ENCODE measurements at places on chromosomes 5 and 9.

- no peaks in the 10 kb centered on the region for H3K27me3 ChIP-seq
- no peak overlapping the region for H3K27ac ChIP-seq
Observed at GRCh38 chr5:64331597-64332277, 166.1 kb downstream of the RNF180 start.

- no peak for DNase-seq
- H3K4me3 ChIP-seq: no peak overlapping the region
- H3K27ac ChIP-seq: no peak overlapping the region
- H3K27me3 ChIP-seq: no peaks in the 10 kb centered on the region
- no peaks in the 10 kb centered on the region for H3K36me3 ChIP-seq
Observed at GRCh38 chr9:75408391-75408790, 320.1 kb downstream of the OSTF1 start.

DNA sequence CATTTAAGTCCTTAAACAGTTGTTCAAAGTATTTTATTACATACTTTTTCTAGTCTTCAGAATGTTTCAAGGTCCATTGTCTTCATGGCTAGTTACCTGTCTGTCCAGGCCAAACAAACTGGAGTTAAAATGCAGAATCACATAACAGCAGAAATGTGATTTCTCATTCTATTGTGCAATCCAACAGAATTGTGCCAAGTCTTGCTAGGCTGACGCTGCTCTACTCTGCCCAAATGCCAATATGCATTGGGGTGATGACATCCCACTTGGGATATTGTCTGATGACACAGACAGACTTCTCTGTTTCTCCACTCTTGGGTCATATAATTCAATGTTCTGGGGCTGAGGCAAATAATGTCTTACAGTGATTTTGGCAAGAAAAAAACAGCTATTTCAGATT lies 5.2 kb upstream of the SLC22A5 start:
- peaks cover 4% of the 10 kb centered on the region for H3K36me3 ChIP-seq
- H3K4me3 ChIP-seq: no peak overlapping the region
- no peak for DNase-seq
- H3K27ac ChIP-seq: no peak overlapping the region

- no peaks in the 10 kb centered on the region for H3K36me3 ChIP-seq
- no peaks in the 10 kb centered on the region for H3K27me3 ChIP-seq
- H3K4me3 ChIP-seq: no peak overlapping the region
- no peak for DNase-seq
Observed at GRCh38 chr5:67319935-67320725, 123.5 kb upstream of the CD180 start.

DNA sequence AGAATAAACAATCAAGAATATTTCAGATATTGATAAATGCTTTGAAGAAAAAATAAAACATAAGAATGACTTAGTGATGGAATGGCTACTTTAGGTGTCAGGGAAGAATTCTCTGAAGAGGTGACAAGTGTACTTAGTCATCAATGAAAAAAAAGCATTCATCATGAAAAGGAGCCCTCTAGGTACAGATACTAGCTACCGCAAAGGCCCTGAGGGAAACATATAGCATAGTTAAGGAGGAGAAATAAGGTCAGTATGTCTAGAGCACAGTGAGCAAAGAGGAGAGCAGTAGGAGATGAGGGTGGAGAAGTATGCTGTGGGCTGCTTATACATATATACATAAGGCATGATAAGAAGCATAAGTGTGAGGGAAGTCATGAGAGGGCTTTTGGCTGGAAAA lies 41.8 kb downstream of the CSF2 start:
- H3K27ac ChIP-seq: peak overlapping the region; percentile 5
- peaks cover 2% of the 10 kb centered on the region for H3K36me3 ChIP-seq
- H3K4me3 ChIP-seq: no peak overlapping the region

GRCh38 chr9:137480686-137481683 lies 21.9 kb upstream of the NSMF start:
- no peaks in the 10 kb centered on the region for H3K4me1 ChIP-seq
- no peaks in the 10 kb centered on the region for H3K36me3 ChIP-seq
- DNase-seq: no peak
- H3K27me3 ChIP-seq: no peaks in the 10 kb centered on the region
- H3K27ac ChIP-seq: no peak overlapping the region

- peaks cover 2% of the 10 kb centered on the region for H3K36me3 ChIP-seq
- no peak for DNase-seq
- no peak overlapping the region for H3K27ac ChIP-seq
- no peaks in the 10 kb centered on the region for H3K27me3 ChIP-seq
Observed at GRCh38 chr5:118552146-118552545, 436.2 kb downstream of the DTWD2 start.

DNA sequence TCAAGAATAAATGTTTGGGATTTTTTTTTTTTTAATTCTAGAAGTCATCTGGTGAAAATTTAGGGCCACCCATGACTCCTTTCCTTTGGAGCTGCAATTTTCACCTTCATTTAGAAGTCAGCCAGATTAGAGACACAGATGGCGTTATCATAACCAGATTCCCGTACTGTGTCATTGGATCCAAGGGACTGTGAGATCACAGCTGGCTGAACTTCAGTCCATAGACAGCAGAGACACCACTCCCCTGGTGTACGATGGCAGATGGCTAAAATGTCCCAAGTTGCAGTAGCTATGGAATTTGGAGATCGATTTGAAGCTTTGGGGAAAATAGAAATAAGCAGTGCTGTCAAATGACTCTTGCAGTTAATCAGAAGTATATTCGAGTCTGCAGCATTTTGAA lies 216.3 kb downstream of the RFK start:
- DNase-seq: no peak
- no peak overlapping the region for H3K4me3 ChIP-seq
- no peaks in the 10 kb centered on the region for H3K27me3 ChIP-seq
- no peak overlapping the region for H3K27ac ChIP-seq

GRCh38 chr5:59423021-59423420 lies 470.5 kb downstream of the PDE4D start:
- no peaks in the 10 kb centered on the region for H3K36me3 ChIP-seq
- no peak overlapping the region for H3K4me3 ChIP-seq
- H3K27ac ChIP-seq: no peak overlapping the region
- no peaks in the 10 kb centered on the region for H3K4me1 ChIP-seq
- H3K27me3 ChIP-seq: peaks cover 11% of the 10 kb centered on the region

GRCh38 chr9:130303613-130304055 lies 38.1 kb downstream of the HMCN2 start:
- no peak overlapping the region for H3K27ac ChIP-seq
- H3K4me3 ChIP-seq: no peak overlapping the region
- no peaks in the 10 kb centered on the region for H3K36me3 ChIP-seq
- H3K27me3 ChIP-seq: peaks cover 58% of the 10 kb centered on the region
- H3K4me1 ChIP-seq: no peaks in the 10 kb centered on the region
- no peak for DNase-seq

DNA sequence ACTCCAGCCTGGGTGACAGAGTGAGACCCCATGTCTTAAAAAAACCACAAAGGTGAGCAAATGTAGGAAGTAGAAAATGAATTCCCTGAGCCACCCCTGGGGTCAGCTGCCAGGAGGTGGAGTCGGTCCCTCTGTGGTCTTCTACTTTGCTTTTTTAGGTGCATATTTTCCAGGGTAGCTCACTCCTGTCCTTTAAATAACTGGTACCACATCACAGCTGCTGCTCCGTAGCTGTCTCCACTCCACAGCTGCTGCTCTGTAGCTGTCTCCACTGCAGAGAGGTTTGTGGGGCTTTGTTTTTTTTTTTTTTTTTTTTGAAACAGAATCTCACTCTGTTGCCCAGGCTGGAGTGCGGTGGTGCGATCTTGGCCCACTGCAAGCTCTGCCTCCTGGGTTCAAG lies 8.9 kb downstream of the WDR5 start:
- no peak overlapping the region for H3K27ac ChIP-seq
- no peaks in the 10 kb centered on the region for H3K27me3 ChIP-seq
- no peak for DNase-seq
- peaks cover 20% of the 10 kb centered on the region for H3K4me1 ChIP-seq
- no peak overlapping the region for H3K4me3 ChIP-seq

DNA sequence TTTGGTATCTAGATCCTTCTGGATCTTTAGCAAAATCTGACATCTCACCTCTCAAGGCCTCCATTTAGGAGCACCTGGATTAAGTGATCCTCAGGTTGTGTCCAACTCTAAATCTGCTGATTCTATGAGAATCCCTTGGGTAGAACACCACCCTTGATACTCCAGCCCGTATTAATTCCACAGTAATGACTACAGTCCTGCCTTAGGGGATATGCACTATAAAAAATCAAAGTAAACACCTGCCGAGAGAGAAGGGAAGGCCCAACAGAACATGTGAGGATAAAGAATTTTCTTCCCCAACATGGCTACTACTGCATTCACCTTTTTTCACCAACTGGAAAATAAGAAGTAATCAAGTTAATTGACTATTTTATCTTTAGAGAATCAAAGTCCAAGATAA lies 27.6 kb downstream of the DAP start:
- peaks cover 13% of the 10 kb centered on the region for H3K36me3 ChIP-seq
- H3K4me3 ChIP-seq: no peak overlapping the region
- no peak overlapping the region for H3K27ac ChIP-seq
- no peaks in the 10 kb centered on the region for H3K27me3 ChIP-seq
- no peak for DNase-seq
- peaks cover 44% of the 10 kb centered on the region for H3K4me1 ChIP-seq

DNA sequence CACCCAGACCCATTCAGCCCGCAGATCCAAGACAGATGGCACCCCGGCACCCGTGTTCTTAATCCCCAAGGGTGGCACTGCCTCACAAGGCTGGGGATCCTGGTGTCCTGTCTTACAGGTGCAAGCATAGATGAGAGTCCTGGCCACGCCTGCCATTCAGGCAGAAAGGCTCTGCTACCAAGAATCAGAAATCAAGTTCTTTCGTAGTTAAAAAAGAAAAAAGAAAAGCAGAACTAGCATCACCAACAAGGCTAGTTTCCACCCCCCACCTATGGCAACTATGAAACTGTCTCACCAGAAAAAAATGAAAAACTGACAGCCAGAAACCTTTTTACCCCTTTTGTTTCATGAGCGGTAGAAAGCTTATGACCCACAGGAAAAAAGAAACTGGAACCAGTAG lies 170.4 kb downstream of the SYK start:
- no peak overlapping the region for H3K27ac ChIP-seq
- DNase-seq: no peak
- peaks cover 27% of the 10 kb centered on the region for H3K27me3 ChIP-seq
- H3K36me3 ChIP-seq: peaks cover 1% of the 10 kb centered on the region

- peaks cover 6% of the 10 kb centered on the region for H3K4me1 ChIP-seq
- no peak overlapping the region for H3K27ac ChIP-seq
- no peak overlapping the region for H3K4me3 ChIP-seq
- no peaks in the 10 kb centered on the region for H3K36me3 ChIP-seq
- DNase-seq: no peak
Observed at GRCh38 chr9:21670374-21670773, 132.1 kb upstream of the MTAP start.

DNA sequence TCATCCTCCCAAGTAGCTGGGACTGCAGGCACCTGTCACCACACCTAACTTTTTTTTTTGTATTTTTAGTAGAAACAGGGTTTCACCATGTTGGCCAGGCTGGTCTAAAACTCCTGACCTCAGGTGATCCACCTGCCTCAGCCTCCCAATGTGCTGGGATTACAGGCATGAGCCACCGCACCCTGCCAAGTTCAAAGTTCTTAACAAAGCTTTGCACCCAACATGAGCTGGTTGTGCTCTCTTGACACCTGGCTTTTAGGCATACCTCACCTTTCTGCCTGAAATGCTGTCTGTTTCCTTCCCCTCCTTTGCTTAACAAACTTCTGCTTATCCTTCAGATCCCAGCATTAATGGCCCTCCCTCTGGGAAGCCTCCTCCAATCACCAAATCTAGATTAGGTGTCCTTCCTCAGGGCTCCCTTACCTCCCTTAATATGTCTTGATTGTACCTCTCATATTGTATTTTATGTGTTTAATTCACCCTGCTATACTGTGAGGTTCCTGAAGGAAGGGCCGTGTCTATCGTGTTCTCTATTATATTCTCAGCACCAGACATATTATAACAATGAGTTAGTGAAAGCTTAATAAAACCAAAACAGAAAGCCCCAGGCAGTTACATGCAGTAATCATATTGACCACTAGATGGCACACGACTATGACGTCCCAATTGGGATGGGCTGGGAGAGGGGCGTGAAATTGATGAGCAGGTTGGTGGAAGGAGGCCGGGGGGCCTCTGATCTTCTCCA lies 62.9 kb upstream of the PPARGC1B start:
- H3K27ac ChIP-seq: no peak overlapping the region
- H3K27me3 ChIP-seq: peaks cover 33% of the 10 kb centered on the region
- no peaks in the 10 kb centered on the region for H3K4me1 ChIP-seq
- H3K4me3 ChIP-seq: no peak overlapping the region
- peaks cover 1% of the 10 kb centered on the region for H3K36me3 ChIP-seq
- DNase-seq: no peak

DNA sequence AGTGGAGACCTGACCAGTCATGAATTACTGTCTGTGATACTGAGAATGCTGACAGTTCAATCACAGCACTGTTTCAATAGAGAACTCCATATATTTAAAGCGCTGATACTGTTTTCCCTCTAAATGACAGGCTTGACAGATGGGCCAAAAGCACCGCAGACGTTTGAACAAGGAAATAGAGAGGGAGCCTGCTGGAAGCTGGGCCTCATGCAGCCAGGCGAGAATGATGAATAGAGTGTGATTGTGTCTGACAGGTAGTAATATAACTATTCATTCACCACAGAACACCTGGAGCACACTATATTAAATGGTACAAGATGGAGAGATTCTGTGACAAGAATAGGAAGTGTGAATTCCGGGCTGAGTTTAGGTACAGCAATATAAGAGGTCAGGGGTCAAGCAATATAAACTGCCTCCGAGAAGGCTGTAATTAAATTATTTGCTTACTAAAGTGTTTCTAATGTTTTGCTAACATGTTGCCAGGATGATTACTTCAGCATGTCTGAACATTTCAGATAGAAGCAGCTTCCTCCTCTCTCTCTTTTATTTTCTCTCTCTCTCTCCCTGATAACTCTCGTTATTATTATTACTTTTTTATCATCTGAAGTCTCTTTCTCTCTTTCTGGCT lies 297.7 kb downstream of the CSNK1G3 start:
- DNase-seq: no peak
- no peaks in the 10 kb centered on the region for H3K36me3 ChIP-seq

- no peaks in the 10 kb centered on the region for H3K36me3 ChIP-seq
- H3K27ac ChIP-seq: no peak overlapping the region
- H3K4me3 ChIP-seq: no peak overlapping the region
- peaks cover 7% of the 10 kb centered on the region for H3K27me3 ChIP-seq
- H3K4me1 ChIP-seq: no peaks in the 10 kb centered on the region
- no peak for DNase-seq
Observed at GRCh38 chr5:160614136-160614535, 192.5 kb downstream of the PTTG1 start.
